Kidney (tissue), 22 donors: ENCODE measurements at places on chromosomes 1 and 21.
A peak's percentile ranks its signal among the peaks of the same experiment; 100 is the strongest.

- no peak for DNase-seq
Measured at GRCh38 chr1:40563266-40563665, 31.8 kb downstream of the ZNF684 start.

- peak; percentile 79 for DNase-seq
Measured at GRCh38 chr1:47333922-47334764, 553 bp downstream of the CMPK1 start.

DNA sequence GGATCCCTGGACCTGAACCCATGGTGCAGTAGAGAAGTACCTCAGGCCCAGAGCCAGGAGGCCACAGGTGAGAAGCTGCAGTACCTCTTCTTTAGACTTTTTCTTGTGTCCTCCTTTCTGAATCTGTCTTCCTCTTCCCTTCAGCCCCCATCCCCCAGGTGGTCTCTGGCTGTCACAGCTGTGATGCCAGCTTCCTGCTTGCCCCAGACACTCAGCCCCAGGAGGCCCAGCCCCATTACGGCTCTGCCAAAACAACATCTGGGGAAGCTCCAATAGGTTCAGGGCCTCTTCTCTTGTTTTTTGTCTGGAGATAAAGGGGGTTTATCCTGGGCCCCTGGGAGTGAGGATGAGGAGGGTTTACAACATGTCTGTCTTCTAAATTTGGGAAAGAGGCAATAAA lies 9.5 kb upstream of the BTG2 start:
- no peak for DNase-seq

GRCh38 chr21:46442938-46443337 lies 15.8 kb upstream of the DIP2A start:
- DNase-seq = no peak

GRCh38 chr1:45545019-45545493 lies 5.6 kb upstream of the AKR1A1 start:
- DNase-seq = no peak

- DNase-seq = no peak
Measured at GRCh38 chr1:63822540-63822939, 48.7 kb downstream of the ROR1 start.

- DNase-seq = peak; percentile 80
Measured at GRCh38 chr1:9792156-9793042, 31.4 kb downstream of the CLSTN1 start.

DNA sequence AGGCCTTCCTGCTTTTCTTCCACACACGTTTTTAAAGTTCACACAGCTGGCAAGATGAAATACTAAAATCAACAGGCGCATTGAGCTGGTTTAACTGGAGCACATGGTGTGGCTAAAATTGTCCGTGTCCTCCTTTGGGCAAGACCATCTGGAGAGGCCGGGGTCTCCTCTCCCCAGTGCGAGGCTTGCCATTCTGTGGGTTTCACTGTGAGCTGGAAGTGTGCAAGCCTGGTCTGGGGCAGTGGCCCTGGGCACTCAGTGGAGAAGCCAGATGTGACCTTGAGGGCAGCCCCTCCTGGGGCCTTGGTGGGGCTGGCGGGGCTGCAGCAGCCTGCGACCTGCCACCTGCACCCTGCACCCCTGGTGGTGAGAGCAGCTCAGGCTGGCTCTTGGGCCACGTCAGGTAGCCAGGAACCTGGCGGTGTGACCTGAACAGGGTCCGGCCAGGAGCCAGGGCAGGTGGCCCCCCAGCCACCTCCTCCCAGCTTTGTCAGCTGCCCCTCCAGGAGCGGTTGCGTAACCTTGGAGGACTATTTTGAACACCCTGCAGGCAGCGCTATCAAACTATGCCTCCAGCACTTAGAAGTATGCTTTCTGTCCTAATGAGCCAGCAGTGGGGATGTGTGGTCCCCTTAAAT lies 52.4 kb downstream of the SLC37A1 start:
- DNase-seq = peak; percentile 32

GRCh38 chr1:173475564-173476196 lies 1.5 kb upstream of the PRDX6 start:
- DNase-seq = no peak

DNA sequence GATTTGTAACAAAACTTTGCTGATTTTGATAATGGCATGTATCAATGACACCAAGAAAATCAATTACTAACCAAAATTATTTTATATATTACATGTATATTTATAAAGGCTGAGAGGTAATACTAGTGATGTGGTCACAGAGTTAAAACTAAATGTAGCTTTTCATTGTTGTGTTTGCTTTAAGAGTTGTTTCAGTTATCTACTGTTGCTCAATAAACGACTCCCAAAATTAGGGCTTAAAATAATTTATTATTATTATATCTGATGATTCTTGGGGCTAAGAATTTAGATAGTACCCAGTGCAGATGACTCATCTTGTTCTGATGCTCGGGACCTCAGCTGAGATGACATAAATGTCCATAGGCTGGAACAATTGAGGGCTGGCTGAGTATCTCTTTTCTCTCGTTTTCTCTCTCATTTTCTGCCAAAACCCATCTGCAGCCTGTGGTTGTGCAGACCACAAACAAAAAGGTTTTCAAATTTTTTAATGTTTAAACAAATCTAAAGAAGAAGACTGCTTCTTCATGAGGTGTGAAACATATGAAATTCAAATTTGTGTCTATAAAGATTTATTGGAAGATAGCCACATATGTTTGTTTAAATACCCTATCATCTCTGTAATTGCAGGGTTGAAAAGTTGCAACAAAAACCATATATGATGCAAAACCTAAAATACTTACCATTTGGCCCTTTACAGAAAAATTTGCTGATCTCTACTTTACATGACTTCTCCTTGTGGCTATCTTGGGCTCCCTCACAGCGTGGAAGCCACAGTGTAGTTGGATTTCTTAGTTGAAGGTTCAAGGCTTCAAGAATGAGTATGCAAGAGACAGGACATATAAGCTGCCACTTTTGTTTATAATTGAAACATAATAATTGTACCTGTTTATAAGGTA lies 14.8 kb upstream of the PTPRC start:
- DNase-seq = no peak

GRCh38 chr21:43991447-43991991 lies 20.6 kb upstream of the TRAPPC10 start:
- DNase-seq = no peak

DNA sequence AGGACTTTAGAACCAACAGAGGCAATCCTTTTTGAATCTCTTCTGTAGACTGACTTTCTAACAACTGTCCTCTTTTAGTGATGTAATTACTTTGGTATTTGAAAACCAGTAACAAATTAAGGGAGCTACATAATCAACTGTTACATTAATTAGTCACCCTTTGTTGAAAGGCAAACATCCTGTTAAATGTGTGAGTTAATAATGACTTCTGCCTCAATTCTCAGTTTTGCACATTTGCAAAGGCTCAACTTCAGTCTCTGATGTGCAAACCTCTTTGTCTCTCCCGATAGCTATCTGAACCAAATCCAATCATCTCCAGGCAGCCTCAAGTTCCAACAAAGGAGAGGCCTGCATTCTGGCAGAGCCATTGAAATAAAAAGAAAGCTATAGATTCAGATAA lies 135.4 kb upstream of the C8B start:
- DNase-seq = no peak

GRCh38 chr1:211493876-211494653 lies 2.1 kb upstream of the RD3 start:
- DNase-seq = no peak

DNA sequence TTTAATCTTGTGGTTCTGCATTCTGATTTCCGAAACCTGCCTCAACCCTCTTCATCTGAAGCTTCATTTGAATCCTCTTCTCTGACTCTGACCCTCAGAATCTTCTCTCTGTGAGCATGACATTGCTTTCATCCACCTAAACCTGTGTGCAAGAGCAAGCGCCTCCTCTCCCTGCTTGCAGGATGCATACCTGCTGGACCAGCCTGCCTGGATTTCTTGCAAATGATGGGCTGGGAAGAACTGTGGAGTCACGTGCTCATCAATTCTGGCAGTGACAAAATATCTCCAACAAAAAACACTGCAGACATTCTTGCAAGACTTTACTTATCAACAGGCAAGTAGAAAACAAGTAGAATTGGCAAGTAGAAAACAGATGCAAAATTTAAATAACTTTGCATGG lies 20.8 kb upstream of the SLC35F3 start:
- DNase-seq = no peak

- no peak for DNase-seq
Measured at GRCh38 chr1:43552813-43553212, 22.1 kb downstream of the PTPRF start.

- DNase-seq = no peak
Measured at GRCh38 chr1:70438529-70438928, 27.5 kb downstream of the CTH start.

- DNase-seq = no peak
Measured at GRCh38 chr21:42424914-42425541, 21.3 kb downstream of the UBASH3A start.
